ENCODE measurements at places on chromosomes 1 and 21. TPM values are rescaled to one million over a fixed set of nuclear protein-coding genes. Genes with fewer than 3 reads are reported as not detected.

GUCA2A gene
- not detected for total RNA-seq

DNAJC6 gene
- total RNA-seq: 2.1 TPM

SMCP gene
- not detected for total RNA-seq

GJA5 gene
- 0.68 TPM for total RNA-seq

PLXNA2 gene
- total RNA-seq: 6.2 TPM

SEMA4A gene
- 0.62 TPM for total RNA-seq

CHIA gene
- not detected for total RNA-seq

CFHR3 gene
- 479 TPM for total RNA-seq

CAPZA1 gene
- total RNA-seq: 47.8 TPM

SHE gene
- 4.4 TPM for total RNA-seq

FCGR1A gene
- 1.9 TPM for total RNA-seq

C1orf210 gene
- 0.98 TPM for total RNA-seq

PLEKHA6 gene
- total RNA-seq: 18.7 TPM

CERS2 gene
- total RNA-seq: 505 TPM

VAMP4 gene
- 6.5 TPM for total RNA-seq

RRAGC gene
- total RNA-seq: 8.9 TPM

PTCH2 gene
- total RNA-seq: 0.68 TPM

RGL1 gene
- total RNA-seq: 13.1 TPM
